Stimulated activated CD4-positive, alpha-beta T cell treated with anti-CD3 and anti-CD28 coated beads, Interleukin-12 subunit alpha, Interleukin-12 subunit beta, amount 100 ng/mL, for 48 hours (primary cell): ENCODE measurements at places on chromosomes 16 and 17.

DNA sequence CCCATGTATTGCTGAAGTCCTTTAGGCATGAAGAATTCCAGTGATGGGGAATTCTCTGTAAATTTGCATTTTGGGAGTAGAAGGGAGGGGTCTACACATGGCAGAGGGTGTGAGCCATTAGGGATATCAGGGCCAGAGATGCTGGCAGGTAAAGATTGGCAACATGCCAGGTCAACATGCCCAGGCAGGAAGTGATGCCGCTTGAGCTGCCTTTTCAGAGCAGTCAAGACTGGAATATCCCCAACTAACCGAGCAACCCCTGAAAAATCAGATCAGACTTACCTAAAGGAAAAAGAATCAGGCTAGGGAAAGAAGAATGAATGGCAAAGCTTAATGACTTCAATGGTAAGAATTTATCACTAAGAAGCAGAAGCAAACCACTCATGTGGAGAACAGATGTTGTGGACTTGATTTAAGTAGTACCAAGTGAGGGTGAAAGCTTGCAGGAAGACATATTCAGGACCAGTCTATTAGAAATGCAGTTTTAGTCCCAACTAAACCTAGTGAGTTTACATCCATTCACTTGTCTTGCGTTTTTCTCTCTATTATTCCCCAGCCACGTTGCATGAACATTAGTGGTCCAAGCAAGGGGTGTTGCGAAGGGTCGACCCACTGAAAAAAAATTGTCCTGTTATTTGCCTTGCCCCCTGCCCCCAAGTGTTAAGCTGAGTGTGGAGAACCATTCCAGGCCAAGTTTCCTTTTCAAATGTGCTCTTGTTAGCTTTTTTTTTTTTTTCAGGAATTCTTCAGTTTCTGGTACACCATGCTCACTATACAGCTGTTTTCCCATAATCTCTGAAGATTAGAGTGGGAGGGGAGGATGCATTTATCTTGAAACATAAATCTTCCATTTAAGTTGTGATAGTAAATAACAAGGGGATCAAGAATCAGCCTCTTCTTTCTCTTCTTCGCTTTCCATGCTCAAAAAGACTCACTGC, 105.2 kb downstream of the ABCA8 start:
- DNase-seq: no peak

DNA sequence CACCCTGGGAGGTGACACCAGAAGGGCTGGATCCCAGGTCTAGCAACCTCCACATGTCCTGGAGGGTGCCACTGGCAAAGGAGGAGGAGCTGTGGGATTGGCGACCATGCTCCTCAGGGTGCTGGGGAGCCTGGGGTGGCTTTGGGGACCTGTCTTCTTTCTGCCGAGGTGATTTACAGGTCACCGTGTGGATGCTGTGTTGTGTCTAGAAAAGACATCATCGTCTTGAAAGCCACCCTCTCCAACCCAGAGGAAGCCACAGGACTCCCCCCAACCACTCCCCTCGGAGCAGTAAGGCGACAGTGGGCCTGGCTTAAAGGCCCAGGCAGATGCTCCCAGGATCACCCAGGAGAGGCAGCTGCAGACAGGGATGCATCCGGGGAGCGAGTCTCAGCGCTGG, 29.7 kb upstream of the FASN start:
- DNase-seq: no peak

GRCh38 chr17:14942526-14943190, 322.5 kb downstream of the PMP22 start:
- no peak for DNase-seq

GRCh38 chr16:57801809-57802340, 416 bp downstream of the KIFC3 start:
- no peak for DNase-seq

DNA sequence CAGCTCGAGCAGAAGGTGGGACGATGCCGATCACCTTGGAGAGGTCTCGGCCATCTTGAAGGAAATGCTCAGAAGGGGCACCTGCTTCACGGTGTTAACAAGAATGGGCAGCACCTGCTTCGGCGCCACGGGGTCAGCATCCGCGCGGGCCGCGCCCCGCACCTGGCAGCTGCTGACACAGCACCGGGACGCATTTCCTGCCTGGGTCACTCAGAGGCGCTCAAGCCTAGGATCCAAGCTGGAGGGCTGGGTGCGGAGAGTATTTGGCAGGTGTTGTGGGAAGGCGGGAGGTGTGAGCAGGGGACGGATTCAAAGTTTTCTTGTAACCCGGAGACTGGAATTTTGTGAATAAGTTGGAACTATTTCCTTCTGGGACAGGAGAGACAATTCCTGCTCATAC, 39.3 kb upstream of the AKTIP start:
- no peak for DNase-seq

DNA sequence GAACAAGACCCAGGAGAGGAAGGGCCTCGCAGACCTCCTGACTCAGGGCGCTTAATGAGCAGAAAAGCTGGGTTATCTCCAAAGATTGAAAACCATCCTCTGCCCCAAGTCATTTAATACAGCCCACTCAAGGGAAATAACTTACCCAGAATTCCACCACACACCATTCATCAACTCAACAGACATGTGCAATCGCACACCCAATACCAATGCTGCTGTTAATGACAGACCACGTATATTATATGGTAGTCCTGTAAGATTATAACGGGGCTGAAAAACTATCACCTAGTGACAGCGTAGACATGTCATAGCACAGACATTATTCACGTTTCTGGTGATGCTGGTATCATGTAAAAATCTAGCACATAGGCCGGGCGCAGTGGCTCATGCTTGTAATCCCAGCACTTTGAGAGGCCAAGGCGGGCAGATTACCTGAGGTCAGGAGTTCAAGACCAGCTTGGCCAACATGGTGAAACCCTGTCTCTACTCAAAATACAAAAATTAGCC, 52.5 kb upstream of the HELZ start:
- DNase-seq: no peak

- no peak for DNase-seq
Observed at GRCh38 chr16:24146518-24146917, 109.6 kb upstream of the CACNG3 start.

DNA sequence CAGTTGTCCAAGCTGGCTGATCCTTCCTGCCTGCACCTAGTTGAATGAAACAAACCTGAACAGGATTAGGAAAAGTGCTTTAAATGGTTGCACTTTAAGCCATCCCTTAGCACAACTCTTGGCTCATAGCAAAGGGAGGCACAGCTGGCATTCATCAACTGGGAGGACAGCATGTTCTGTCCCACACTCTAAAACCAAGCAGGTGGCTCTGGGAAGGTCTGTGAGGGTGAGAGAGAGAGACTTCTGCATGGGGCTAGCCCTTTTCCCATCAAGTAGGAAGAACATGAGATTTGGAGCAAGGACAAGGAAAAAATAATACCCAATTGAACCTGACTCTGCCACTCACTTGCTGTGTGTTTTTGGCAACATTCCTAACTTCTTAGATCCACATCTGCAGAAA, 140.9 kb upstream of the CCL2 start:
- no peak for DNase-seq

GRCh38 chr17:75915268-75915667, 10.6 kb upstream of the MRPL38 start:
- no peak for DNase-seq

- no peak for DNase-seq
Observed at GRCh38 chr17:49450735-49451134, 36.1 kb upstream of the PHB1 start.

DNA sequence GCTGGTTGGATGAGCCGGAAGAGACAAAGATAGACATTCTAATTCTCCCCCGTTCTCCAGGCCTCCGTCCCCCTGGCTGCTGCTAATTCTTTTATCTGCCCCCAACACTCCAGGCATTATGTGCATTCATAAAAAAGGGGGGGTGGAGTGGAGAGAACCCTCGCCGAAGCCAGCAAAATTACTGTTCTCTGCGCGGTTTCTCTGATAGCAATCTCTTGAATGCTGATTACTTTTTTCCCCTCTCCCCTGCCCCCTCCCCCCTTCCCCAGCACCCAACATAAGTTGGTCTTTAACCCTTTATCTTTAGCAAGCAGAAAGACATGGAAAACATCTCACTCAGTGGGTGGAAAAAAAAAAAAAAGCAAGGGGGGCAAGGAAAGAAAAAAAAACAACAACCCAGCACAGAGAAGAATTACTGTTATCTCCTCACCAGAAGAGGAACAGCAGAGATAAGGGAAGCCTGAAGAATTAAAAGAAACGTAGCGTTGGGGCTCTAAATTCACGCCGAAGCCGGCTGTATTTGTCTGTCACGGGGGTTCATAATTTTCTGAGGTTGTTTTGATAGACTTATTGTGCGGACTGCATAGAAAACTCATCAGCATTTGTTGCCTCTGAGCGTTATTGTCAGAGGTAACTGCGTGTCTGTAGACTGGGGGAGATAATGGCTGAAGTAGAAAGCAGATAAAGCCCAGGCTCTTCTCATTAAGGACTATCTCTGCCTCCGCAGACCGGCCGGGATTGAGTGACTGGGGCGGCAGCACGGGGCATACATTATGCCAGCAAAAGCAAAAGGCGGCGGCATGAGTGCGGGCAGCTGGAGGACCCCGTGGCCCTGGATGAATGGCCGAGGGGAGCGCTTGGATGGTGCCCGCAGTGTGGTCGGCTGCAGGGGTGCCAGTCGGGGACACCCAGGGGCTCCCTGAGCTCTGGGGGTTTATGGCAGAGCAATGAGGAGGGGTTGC, 126.9 kb downstream of the MRM1 start:
- DNase-seq: no peak

- DNase-seq: no peak
Observed at GRCh38 chr16:568401-569258, 1.1 kb upstream of the PIGQ start.

GRCh38 chr17:17532991-17533390, 36.8 kb upstream of the RASD1 start:
- no peak for DNase-seq

- DNase-seq: no peak
Observed at GRCh38 chr17:77285594-77286390, 145.0 kb downstream of the SEC14L1 start.

- no peak for DNase-seq
Observed at GRCh38 chr17:57966246-57966645, 11.0 kb upstream of the CUEDC1 start.

DNA sequence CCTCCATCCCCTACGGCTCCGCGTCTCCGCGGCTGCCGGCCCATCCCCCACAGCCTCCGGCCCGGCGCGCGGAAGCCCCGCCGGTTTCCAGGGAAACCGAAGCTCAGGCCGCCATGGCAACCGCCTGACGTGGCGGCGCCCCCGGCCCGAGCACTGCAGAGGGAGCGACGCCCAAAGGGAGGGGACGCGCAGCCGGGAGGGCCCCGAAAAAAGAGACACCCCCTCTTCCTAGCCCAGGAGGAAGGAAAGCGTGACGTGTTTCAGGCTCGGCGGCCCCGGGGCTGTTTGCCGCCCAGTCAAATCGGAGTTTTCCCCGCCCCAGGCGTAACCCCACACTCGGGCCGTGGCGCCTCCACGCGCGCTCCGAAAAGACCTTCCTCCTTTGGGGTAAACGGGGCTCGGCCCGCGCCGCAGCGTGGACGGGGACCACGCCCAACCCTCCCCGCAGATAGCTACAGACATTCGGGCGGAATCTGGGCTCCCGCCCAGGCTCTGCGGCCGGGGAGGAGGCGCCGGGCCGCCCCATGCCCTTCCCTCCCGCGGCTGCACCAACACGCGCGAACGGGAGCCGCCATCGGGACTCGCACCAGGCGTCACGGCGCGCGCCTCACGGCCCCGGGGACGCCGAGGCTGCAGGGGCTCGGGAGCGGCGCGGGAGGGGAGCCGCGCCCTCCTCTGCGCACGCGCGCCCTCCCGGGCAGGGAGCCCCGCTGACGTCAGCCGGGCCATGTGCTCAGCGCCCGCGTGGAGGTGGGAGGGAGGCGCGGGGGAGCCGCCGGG, 7.5 kb downstream of the MNT start:
- DNase-seq: peak; percentile 70

GRCh38 chr16:79071424-79071823, 529.1 kb downstream of the MAF start:
- no peak for DNase-seq

GRCh38 chr17:45221081-45222013, at the start of gene FMNL1:
Gene FMNL1, plus strand, starts transcription at chr17:45221885. Its CDS starts 240 bp downstream, at chr17:45222125.
- no peak for DNase-seq

- DNase-seq: no peak
Observed at GRCh38 chr16:1327619-1327947, 5.9 kb upstream of the BAIAP3 start.

- DNase-seq: no peak
Observed at GRCh38 chr17:39194985-39195524, 2.4 kb downstream of the CACNB1 start.

- no peak for DNase-seq
Observed at GRCh38 chr17:60371818-60372510, 20.0 kb downstream of the USP32 start.

GRCh38 chr16:24381470-24382118, 125.5 kb downstream of the CACNG3 start:
- no peak for DNase-seq

- no peak for DNase-seq
Observed at GRCh38 chr17:51725185-51725584, 433.3 kb downstream of the CA10 start.

DNA sequence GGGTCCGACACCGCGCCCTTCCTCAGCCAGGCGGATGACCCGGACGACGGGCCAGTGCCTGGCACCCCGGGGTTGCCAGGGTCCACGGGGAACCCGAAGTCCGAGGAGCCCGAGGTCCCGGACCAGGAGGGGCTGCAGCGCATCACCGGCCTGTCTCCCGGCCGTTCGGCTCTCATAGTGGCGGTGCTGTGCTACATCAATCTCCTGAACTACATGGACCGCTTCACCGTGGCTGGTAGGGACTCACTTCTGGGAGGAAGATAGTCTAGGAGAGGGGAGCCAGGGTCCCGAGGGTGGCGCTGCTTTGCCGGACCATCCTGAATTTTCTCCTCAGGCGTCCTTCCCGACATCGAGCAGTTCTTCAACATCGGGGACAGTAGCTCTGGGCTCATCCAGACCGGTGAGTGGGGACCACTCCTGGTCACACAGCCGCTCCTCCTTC, 601 bp downstream of the SPNS1 start:
- no peak for DNase-seq

DNA sequence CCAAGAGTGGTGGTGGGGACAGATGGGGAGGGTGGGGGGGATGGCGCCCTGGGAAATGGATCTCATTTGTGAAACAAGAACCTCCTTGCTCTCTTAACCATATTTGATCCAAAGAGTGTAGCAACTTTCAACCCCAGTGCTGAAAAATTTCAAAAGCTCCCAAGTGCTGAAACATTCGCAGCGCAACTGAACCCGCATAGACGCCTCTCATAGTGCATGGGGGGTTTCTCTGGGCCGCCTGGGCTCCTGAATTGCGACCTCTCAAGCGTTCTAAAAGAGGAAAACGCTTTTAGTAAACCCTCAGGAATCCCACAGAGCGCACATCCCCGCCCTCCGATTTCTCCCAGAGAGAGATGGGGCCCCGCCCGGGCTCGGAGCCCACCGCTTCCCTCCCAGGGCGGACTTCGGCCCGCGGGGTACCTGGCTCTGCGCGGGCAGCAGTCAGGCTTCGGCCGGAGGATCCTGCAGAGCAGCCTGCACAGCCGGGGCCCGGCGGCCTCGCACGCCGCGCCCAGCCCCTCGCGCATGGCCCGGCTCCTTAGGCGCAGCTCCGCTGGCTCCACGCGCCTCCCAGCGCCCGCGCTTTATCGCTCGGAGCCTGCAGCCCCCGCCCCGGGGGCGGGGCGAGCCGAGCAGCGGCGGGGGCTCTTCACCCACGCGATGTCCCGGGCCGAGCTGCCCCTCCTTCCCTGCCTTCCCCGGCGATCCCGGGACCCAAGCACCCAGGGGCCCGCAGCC, 7.0 kb downstream of the NOS2 start:
- DNase-seq: no peak
